ENCODE measurements at places on chromosomes 3 and 15.

GRCh38 chr3:108008106-108008505 is 82.7 kb downstream of the CD47 start:
- no peak for DNase-seq

- DNase-seq, result no peak
Measured at GRCh38 chr15:96893159-96893906, 562.8 kb downstream of the NR2F2 start.

DNA sequence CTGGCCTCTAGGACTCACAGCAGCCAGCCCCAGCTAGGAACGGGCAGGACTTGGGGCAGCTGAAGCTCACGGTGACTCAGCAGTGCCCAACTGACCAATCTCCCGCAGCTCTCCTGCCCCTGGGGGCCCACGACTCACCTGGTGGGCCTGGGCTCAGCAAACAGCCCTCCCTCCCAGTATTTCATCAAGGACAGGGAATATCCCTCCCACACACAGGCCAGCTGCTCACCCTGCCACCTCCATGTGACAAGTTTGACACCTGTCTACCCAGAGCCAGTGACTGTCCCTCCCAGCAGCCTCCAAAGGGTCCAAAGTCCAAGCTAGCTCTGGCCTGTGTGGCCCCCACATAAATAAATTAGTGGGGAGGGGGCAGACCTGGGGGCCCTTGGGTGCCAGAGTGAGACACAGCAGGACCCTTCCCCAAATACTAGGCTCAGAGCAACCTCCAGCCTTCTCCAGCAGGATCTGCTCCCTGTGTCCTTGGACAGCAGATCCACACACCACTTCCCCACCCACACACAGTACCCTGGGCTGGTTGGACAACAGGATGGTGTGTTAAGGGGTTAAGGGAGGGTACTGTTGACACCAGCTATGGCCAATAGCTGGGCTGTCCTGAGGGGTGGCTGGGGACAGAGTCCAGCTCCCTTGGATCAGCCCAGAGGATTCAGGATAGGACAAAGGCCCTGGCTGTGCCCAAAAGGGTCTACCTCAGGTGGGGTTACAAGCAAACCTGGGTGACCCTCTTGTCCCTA is 4.3 kb downstream of the GNAT1 start:
- DNase-seq, result no peak

DNA sequence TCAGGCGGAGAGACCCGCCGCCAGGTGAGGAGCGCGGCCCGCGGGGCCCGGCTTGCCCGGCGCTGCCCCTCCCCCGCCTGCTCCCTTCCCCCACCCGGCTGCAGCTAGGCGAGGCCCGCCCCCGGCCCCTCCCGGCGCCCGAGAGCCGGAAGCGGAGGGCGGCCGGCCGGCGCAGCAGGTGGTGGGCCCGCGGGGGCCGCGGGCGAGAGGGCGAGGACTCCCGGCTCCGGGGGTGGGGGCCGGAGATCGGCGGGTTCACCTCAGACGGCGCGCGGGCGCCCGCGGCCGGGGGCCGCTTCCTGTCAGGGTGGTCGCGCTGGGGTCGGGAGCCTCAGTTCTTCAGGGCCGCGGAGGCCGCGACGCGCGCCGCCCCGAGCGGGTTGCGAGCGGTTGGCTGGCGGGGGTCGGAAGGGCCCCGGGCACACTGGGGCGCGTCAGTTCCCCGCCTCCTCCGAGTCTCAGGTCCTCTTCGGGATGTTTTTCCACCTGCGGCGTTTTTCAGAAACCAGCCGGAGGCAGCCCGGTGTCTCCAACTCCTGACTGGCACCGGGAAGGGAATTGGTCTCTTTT is 395 bp downstream of the ZFAND6 start:
- no peak for DNase-seq

DNA sequence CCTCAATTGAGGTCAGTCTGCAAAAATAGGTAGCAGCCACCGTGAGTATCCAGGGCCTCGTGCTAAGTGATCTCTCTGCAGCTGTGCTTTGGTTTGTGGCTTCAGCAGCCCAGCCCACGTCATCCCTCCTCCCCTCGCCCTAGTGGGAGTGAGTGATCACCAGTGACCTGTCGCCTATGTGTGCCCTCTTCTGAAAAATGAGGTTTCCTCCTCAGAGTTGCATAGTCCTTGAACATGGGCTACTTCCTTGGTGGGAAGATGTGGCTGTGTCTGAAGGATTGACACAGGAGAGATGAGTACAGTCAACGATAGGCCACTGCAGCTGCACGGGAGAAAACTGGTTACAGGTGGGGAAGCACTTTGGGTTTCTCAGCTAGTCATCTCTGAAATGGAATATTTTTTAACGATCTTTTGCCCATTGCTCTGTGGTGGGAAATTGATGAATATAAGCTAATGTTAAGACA is 144.8 kb upstream of the BHLHE40 start:
- no peak for DNase-seq

Data from NCI-H446 treated with DMSO at 0.1 percent for 48 hours (cell line).